HCT116 (cell line): ENCODE measurements at places on chromosomes 1 and 21. TPM values are rescaled to one million over a fixed set of nuclear protein-coding genes. Genes with fewer than 3 reads are reported as not detected.

DNA sequence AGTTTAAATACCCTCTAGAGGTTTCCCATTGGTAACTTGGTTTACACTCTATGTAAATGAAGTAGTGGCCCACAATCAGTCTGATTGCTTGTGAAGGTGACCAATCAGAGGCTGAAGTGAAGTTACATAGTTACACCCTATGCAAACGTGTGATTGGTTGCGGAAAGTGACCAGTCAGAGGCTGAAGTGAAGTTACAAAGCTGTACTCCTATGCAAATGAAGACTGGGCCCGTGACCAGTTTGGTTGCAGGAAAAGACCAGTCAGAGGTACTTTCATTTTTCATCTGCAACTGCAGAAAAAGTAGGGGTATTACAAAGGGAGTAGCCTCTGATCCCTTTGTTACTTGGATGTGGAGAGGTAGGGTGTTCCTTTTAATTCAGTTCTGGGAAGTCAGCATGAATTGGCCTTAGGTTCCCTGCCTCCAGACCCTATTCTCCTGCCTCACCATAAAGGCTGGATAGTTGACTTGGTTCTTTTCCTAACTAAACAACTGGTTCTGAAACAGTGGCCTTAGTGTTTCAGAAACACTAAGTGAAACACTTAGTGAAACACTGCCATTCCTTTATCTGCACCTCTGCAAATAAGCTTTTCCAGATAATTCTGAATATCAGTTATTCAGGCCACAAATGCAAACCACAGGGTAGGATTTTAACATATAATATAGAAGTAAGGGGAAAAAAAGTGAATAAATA is 39.3 kb downstream of the MAGI3 start:
- no peaks in the 10 kb centered on the region for H3K27me3 ChIP-seq
- H3K36me3 ChIP-seq, result no peaks in the 10 kb centered on the region
- no peak overlapping the region for H3K4me3 ChIP-seq

The TEDDM1 gene
- total RNA-seq, result not detected

GRCh38 chr1:15236321-15236721 is 10.7 kb upstream of the FHAD1 start:
- no peaks in the 10 kb centered on the region for H3K36me3 ChIP-seq
- H3K27me3 ChIP-seq, result no peaks in the 10 kb centered on the region
- peak overlapping the region; percentile 36 for H3K4me3 ChIP-seq
- H3K27ac ChIP-seq, result no peak overlapping the region
- H3K4me1 ChIP-seq, result peaks cover 18% of the 10 kb centered on the region

GRCh38 chr1:17746920-17747319 is 8.2 kb upstream of the ACTL8 start:
- no peaks in the 10 kb centered on the region for H3K36me3 ChIP-seq
- peaks cover under 1% of the 10 kb centered on the region; the same call in 1 of the 2 replicates for H3K27me3 ChIP-seq

DNA sequence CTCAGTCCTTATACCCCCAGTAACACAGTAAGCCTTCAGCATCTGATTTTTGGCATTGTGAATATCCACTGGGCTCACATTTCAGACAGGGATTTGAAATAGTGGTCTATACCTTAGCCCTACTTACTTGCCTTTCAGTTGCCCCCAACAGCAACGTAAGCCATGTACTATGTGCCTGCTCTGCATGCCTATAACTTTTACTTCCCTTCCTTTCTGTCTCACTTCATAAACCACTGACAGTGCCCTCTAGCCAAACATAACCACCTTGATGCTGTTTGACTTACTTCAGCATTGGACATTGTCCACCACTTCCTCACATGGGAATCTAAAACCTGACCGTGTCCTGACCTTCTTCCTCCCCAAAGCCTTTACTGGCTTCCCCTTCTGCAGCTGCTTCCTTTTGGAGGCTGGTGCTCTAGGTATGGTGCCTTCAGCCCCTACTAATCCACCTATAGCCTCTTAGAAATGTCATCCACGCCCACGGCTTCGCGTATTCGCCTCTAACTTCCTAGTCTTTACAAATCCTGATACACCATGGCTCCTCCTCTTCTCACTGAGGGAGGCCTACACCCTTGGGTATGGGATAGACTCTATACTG is 3.6 kb upstream of the ZNF672 start:
- no peaks in the 10 kb centered on the region for H3K36me3 ChIP-seq
- no peak overlapping the region for H3K27ac ChIP-seq
- H3K4me1 ChIP-seq, result peaks cover 5% of the 10 kb centered on the region; the same call in 1 of the 2 replicates
- no peak for DNase-seq

GRCh38 chr1:50458507-50458906 is 35.3 kb upstream of the DMRTA2 start:
- no peaks in the 10 kb centered on the region for H3K27me3 ChIP-seq
- H3K4me3 ChIP-seq, result no peak overlapping the region
- H3K4me1 ChIP-seq, result no peaks in the 10 kb centered on the region
- no peak overlapping the region for H3K27ac ChIP-seq
- no peaks in the 10 kb centered on the region for H3K36me3 ChIP-seq

The TRIM45 gene
- total RNA-seq, result 3.5 TPM

DNA sequence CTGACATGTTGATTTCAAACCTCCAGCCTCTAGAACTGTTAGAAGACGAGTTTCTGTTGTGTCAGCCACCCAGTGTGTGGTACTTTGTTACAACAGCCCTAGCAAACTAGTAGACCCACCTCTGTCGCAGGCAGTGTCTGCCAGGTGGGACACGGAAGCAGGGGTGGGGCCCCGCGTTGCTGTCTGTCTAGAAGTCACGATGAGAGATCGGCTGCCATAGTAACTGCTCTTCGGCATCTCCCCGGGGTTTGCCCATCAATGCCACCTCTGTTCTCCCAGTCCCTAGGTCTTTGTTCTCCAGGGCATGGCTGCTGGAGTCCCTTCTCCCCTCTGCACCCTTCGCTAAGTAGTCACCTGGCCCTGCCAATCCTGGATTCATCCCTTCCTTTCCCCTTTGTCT is 15.2 kb upstream of the CLSTN1 start:
- DNase-seq, result no peak
- no peak overlapping the region for H3K4me3 ChIP-seq
- no peaks in the 10 kb centered on the region for H3K36me3 ChIP-seq

The PLEKHN1 gene
- total RNA-seq, result 11.6 TPM

GRCh38 chr1:181898773-181899172 is 162.7 kb downstream of the ZNF648 start:
- no peak for DNase-seq
- no peaks in the 10 kb centered on the region for H3K36me3 ChIP-seq
- H3K4me1 ChIP-seq, result no peaks in the 10 kb centered on the region
- no peak overlapping the region for H3K4me3 ChIP-seq
- peaks cover 19% of the 10 kb centered on the region; the same call in 1 of the 2 replicates for H3K27me3 ChIP-seq
- H3K27ac ChIP-seq, result no peak overlapping the region

DNA sequence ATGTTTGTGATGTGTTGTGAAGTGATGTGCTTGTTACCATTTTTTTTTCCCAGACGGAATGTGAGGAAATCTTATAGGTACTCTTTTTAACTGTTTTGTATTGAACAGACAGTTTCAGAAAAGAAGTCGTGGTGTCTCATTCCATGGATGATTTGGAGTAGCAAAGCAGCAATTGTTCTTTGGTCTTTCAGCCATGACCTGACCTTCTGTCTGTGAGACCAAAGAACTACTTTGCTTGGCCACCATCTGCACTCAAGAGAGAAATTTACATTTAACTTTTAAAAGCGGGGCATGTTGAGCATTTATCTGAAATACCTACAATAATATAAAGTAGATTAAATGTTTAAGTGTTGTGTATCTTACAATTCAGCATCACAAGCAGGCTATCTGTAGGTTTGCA is 90.2 kb downstream of the SDCCAG8 start:
- H3K27ac ChIP-seq, result no peak overlapping the region
- no peak overlapping the region for H3K4me3 ChIP-seq
- no peaks in the 10 kb centered on the region for H3K36me3 ChIP-seq
- no peaks in the 10 kb centered on the region for H3K4me1 ChIP-seq
- DNase-seq, result no peak
- no peaks in the 10 kb centered on the region for H3K27me3 ChIP-seq

DNA sequence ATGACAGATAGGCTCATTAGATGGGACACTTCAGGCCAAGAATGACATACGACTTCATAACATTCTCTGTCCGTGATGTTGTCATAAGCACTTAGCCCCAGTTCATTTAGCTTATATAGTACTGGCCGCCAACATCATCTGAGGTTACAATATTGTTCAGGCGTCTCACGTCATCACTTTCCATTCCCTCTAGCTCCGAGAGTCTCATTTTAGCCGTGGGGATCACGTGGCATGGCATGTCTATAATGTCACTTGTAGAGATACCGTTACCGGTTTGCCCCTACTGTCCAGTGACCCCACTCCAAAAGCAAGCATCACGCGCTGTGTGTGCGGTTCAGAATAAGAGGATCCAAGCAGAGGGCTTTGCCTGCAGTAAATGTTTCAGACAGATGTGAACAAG is 34.6 kb upstream of the HEATR1 start:
- no peak overlapping the region for H3K4me3 ChIP-seq
- no peaks in the 10 kb centered on the region for H3K36me3 ChIP-seq
- no peaks in the 10 kb centered on the region for H3K4me1 ChIP-seq

DNA sequence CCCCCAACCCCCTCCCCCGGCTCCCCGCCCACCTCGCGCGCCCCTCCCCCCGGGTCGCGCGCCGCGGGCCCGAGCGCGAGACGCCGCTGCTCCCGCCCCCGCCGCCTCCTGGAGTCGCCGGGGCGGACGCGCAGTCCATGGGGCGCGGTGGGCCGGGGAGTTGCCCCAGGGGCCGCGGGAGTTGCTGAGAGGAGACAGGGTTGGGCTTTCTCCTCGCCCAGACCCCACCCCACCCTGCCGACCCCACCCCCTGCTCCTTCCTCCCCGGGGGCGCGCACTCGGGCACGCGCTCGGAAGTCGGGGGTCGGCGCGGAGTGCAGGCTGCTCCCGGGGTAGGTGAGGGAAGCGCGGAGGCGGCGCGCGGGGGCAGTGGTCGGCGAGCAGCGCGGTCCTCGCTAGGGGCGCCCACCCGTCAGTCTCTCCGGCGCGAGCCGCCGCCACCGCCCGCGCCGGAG is at the start of gene LAMC1:
TSS of gene LAMC1 (plus strand) at position 275 of the 455 bp plus-strand sequence. CDS start 297 bp downstream, outside the sequence.
- DNase-seq, result no peak
- H3K36me3 ChIP-seq, result no peaks in the 10 kb centered on the region
- H3K4me1 ChIP-seq, result peaks cover 65% of the 10 kb centered on the region
- peak within 1 kb of the TSS; percentile 99 for H3K27ac ChIP-seq

The GART gene
- total RNA-seq, result 241 TPM

- H3K36me3 ChIP-seq, result no peaks in the 10 kb centered on the region
- no peak overlapping the region for H3K27ac ChIP-seq
- DNase-seq, result no peak
- H3K4me1 ChIP-seq, result peaks cover 25% of the 10 kb centered on the region
Measured at GRCh38 chr1:43854473-43854872, 79.1 kb upstream of the ARTN start.

The SLC44A3 gene
- total RNA-seq, result 9.6 TPM

DNA sequence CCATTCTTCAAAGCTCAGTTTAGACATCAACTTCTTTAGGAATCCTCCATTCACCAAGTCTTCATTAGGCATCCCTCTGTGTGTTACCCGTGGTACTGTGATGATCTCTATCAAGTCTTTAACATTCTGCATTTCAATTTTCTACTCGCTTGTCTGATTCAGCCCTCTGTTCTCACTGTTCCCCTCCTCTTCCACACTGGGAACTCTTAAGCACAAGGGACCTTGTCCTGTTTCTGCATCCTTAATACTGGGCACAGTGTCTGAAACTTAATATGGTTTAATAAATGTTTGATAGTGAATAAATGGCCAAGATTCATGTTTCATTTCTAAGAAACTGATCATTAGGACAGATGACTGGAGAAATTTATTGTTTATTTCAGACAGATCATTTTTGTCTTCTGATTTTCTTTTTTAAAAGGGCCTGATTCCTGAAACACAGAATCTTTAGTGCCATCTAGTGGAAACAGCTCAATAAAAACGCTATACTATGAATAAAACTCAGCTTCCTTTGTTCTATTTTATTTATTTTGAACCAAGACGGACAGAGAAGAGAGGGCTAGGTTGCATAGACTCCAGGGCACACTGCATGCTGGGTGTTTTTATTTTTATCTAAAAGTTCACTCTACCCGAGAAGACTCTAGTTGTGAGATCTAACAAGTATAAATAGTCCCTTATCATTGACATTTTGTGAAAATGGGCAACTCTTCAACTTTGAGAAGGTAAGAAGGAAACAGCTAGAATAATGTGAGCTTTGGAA is 7.0 kb upstream of the TRIM45 start:
- no peaks in the 10 kb centered on the region for H3K36me3 ChIP-seq
- peaks cover 9% of the 10 kb centered on the region; the same call in 1 of the 2 replicates for H3K27me3 ChIP-seq
- H3K4me1 ChIP-seq, result 0 out of 2 replicates have a peak, but pooled peaks cover 2% of the 10 kb centered on the region

- no peaks in the 10 kb centered on the region for H3K27me3 ChIP-seq
- no peak for DNase-seq
- H3K4me1 ChIP-seq, result peaks cover 29% of the 10 kb centered on the region
- no peak overlapping the region for H3K27ac ChIP-seq
- no peaks in the 10 kb centered on the region for H3K36me3 ChIP-seq
Measured at GRCh38 chr1:109639063-109639840, 16.6 kb upstream of the GSTM4 start.

GRCh38 chr1:91501523-91501851 is 836 bp downstream of the CDC7 start:
- peak overlapping the region; percentile 90 for H3K27ac ChIP-seq
- H3K4me3 ChIP-seq, result peak overlapping the region; percentile 61
- DNase-seq, result no peak
- H3K4me1 ChIP-seq, result peaks cover 27% of the 10 kb centered on the region

GRCh38 chr1:228016653-228017355 is 10.0 kb downstream of the WNT3A start:
- no peak overlapping the region for H3K4me3 ChIP-seq
- DNase-seq, result no peak
- H3K36me3 ChIP-seq, result no peaks in the 10 kb centered on the region
- H3K27me3 ChIP-seq, result no peaks in the 10 kb centered on the region

The SRGAP2B gene
- 31.2 TPM for total RNA-seq

DNA sequence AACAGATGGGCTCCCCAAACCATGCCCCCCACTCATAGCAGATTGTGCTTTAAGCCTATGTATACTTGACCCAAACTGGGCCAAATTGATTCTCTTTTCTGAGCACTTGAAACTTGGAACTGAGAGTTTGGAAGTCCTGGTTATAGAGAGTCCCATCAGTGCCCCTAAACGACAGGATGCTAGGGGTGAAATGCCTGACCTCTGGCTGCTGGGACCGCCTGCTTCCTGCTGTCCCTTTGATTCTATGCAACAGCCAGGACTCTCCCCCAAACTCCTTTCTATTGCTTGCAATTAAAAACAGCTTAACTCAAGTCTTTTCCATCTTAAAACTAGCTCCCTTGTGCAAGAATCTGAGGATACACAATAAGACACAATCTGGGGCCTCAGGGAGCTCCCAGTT is 4.7 kb downstream of the C1orf210 start:
- no peak overlapping the region for H3K4me3 ChIP-seq
- H3K4me1 ChIP-seq, result peaks cover 18% of the 10 kb centered on the region
- H3K36me3 ChIP-seq, result no peaks in the 10 kb centered on the region
- no peak overlapping the region for H3K27ac ChIP-seq
- H3K27me3 ChIP-seq, result no peaks in the 10 kb centered on the region

DNA sequence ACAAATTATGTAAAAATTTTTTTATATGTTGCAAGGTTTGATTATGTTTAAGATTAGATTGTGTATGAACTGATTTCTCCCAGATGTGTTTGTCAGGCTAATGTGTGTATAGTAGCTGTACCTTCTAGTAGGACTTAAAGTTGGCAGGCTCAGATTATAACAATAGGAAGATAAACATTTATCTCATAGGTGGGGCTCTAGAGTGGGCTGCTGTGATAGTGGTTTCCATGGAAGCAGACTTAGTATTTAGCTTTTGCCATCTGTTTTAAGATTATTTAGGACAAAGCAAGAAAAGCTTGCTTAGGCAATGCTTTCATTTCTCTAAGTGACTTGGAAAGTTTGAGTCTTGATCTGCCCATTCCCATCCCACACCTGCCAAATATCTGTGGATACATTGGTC is 187.7 kb upstream of the CACYBP start:
- H3K36me3 ChIP-seq, result no peaks in the 10 kb centered on the region
- no peak overlapping the region for H3K4me3 ChIP-seq
